Sigmoid colon (tissue), 7 donors: ENCODE measurements at places on chromosomes 3 and 15. TPM values are rescaled to one million over a fixed set of nuclear protein-coding genes. Genes with fewer than 3 reads are reported as not detected.

BOC gene
- 120 TPM for total RNA-seq

PLA2G4F gene
- total RNA-seq = not detected

DNA sequence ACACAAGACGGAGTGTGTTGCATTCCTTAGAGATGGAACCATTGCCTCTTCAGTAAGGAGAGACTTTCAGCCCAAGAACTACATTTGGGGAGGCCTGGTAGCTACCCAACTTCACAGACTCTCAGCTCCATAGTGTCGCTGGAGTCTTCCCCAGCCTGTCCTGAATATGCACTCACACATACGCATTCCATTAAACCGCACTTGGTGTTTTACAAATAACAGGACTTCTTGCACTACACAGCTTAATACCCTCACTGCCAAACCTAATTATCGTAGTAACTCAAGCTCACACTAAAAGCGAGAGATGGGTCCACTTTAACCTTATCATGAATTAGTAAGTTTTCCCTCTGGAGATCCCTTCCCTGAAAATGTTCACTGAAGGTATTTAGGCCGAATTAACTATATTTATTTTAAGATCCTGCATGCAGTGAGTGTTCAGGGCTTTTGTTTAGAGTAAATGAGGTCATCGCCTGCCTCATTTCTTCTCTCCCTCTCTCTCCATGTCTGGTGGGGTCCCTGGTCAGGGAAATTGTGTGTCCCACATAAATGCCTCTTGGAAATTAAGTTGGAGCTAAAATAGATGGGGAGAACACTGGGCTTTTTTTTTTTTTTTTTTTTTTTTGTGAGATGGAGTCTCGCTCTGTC is 171.9 kb downstream of the FAM43A start:
- no peak overlapping the region for H3K4me3 ChIP-seq
- no peaks in the 10 kb centered on the region for H3K4me1 ChIP-seq
- H3K27ac ChIP-seq = no peak overlapping the region
- H3K36me3 ChIP-seq = no peaks in the 10 kb centered on the region
- no peak for DNase-seq

- H3K36me3 ChIP-seq = no peaks in the 10 kb centered on the region
- H3K4me3 ChIP-seq = no peak overlapping the region
- H3K4me1 ChIP-seq = peaks cover 14% of the 10 kb centered on the region
- no peak for DNase-seq
Measured at GRCh38 chr15:48928877-48929538, 34.7 kb downstream of the SHC4 start.

GRCh38 chr3:24763393-24763792 is 268.7 kb upstream of the THRB start:
- no peaks in the 10 kb centered on the region for H3K27me3 ChIP-seq
- no peaks in the 10 kb centered on the region for H3K4me1 ChIP-seq
- H3K27ac ChIP-seq = no peak overlapping the region

DNA sequence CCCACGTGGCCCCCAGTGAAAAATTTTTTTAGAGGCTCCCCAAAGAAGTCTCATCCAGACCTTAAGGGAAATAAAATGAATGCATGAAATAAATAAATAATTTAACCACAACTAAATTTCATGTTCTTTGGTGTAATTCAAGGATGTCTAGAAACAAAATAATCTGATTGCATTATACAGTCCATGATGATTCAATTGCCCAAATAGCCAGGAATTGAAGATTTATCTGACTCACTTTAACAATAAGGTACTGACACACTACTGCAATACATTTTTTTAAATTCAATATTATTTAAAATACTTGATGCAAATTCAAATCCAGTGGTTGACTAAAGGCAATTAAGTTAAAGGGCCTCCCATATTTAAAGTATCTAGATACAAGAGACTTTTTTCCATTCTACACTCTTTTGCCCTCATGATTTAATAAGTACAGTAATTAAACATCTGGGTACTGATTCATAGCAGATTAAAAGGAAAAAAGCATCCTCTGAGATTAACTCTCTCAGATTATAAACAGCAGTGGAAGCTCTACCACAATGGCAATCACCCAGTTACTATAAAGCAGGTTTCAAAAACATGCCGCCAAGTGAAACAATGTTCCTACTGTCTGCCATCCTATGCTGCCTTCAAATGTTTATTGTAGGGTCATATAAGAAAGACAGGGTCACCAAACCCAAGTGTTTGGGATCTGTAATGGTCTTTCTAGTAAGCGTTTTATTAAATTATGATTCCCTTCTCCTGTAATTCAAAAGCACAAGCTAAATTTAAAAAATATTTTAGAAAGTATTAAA is 9.9 kb downstream of the UQCC5 start:
- peaks cover 20% of the 10 kb centered on the region for H3K36me3 ChIP-seq
- H3K4me1 ChIP-seq = no peaks in the 10 kb centered on the region
- no peak overlapping the region for H3K4me3 ChIP-seq
- no peaks in the 10 kb centered on the region for H3K27me3 ChIP-seq
- no peak for DNase-seq

GRCh38 chr15:45641374-45641781 is 6.5 kb downstream of the SQOR start:
- H3K4me3 ChIP-seq = no peak overlapping the region
- peak overlapping the region; percentile 95 for H3K27ac ChIP-seq
- DNase-seq = peak; percentile 89
- H3K27me3 ChIP-seq = no peaks in the 10 kb centered on the region
- peaks cover 84% of the 10 kb centered on the region for H3K4me1 ChIP-seq
- no peaks in the 10 kb centered on the region for H3K36me3 ChIP-seq

PLIN1 gene
- total RNA-seq = 49.6 TPM

DUOX1 gene
- total RNA-seq = 0.27 TPM

- DNase-seq = no peak
- H3K36me3 ChIP-seq = no peaks in the 10 kb centered on the region
- no peaks in the 10 kb centered on the region for H3K27me3 ChIP-seq
- H3K4me3 ChIP-seq = no peak overlapping the region
- no peaks in the 10 kb centered on the region for H3K4me1 ChIP-seq
Measured at GRCh38 chr3:111324645-111325044, 217.4 kb upstream of the CD96 start.

- no peaks in the 10 kb centered on the region for H3K27me3 ChIP-seq
- no peak for DNase-seq
- no peak overlapping the region for H3K4me3 ChIP-seq
- H3K36me3 ChIP-seq = no peaks in the 10 kb centered on the region
Measured at GRCh38 chr3:30069056-30069455, 537.3 kb upstream of the TGFBR2 start.

DNA sequence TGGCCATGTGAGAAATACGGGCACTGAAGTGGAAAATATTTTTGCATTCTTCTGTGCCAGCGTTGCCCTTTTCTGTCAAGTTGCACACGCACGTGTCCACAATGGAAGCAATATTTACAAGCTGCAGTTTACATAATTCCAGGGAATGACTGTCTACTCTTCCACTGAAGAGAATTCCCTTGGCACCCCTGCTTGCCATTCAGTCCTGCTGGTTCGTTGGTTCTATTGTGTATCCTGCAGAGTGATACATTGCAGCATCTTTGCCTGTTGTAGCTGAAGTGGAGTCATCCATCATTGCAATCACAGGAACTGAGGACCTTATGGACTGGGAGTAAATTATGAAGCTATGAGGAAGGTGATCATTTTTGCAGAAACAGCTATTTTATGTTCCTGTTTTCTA is 759.4 kb downstream of the ROBO2 start:
- no peak overlapping the region for H3K27ac ChIP-seq
- no peaks in the 10 kb centered on the region for H3K36me3 ChIP-seq
- H3K4me1 ChIP-seq = no peaks in the 10 kb centered on the region
- DNase-seq = no peak
- H3K27me3 ChIP-seq = no peaks in the 10 kb centered on the region

ISG20 gene
- total RNA-seq = 5.7 TPM

DNA sequence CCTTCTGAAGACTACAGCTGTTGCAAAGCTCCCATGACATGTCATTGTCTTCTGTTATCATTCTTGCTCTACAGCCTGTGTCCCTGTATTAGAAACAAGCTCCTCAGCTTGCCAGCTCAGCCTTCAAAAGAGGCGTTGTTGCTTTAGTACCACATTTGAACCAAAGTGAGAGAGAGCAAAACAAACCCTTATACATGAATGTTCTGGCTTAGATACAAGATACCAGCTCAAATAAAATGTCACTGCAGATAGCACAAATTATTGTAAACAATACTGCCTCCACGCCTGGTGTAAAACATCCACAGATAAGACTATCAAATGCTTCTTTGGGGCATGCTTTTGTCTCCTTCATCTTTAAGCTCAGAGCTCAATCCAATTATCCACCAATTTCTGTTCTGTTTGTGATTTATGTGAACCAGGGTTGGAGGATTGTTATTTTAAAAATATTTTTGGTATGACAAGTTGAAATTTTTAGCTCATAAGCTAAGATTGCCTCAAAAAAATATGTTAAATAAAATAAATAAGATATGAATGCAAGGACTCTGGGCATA is 403.6 kb upstream of the CDIN1 start:
- no peak for DNase-seq
- no peaks in the 10 kb centered on the region for H3K36me3 ChIP-seq
- H3K4me3 ChIP-seq = no peak overlapping the region

CYP1A2 gene
- not detected for total RNA-seq

- H3K36me3 ChIP-seq = peaks cover 7% of the 10 kb centered on the region
- H3K4me3 ChIP-seq = no peak overlapping the region
- peaks cover 28% of the 10 kb centered on the region for H3K4me1 ChIP-seq
- no peaks in the 10 kb centered on the region for H3K27me3 ChIP-seq
Measured at GRCh38 chr3:124981472-124981871, 46.9 kb upstream of the MUC13 start.

TIPIN gene
- total RNA-seq = 5.6 TPM

- H3K4me3 ChIP-seq = no peak overlapping the region
- peak; percentile 66 for DNase-seq
- H3K36me3 ChIP-seq = no peaks in the 10 kb centered on the region
- H3K4me1 ChIP-seq = peaks cover 5% of the 10 kb centered on the region
- peak overlapping the region; percentile 63 for H3K27ac ChIP-seq
- H3K27me3 ChIP-seq = no peaks in the 10 kb centered on the region
Measured at GRCh38 chr3:73766599-73767381, 142.0 kb upstream of the PDZRN3 start.

FMN1 gene
- 19.9 TPM for total RNA-seq

- H3K4me1 ChIP-seq = no peaks in the 10 kb centered on the region
- no peak for DNase-seq
- H3K4me3 ChIP-seq = no peak overlapping the region
- peaks cover 18% of the 10 kb centered on the region for H3K36me3 ChIP-seq
- no peak overlapping the region for H3K27ac ChIP-seq
Measured at GRCh38 chr3:125478326-125478725, 41.7 kb downstream of the SNX4 start.

GRCh38 chr3:187750513-187751123 is 5.3 kb upstream of the BCL6 start:
- no peaks in the 10 kb centered on the region for H3K4me1 ChIP-seq
- H3K27me3 ChIP-seq = no peaks in the 10 kb centered on the region
- H3K36me3 ChIP-seq = no peaks in the 10 kb centered on the region

- H3K27me3 ChIP-seq = peaks cover 10% of the 10 kb centered on the region
- no peak overlapping the region for H3K27ac ChIP-seq
- peak; percentile 36 for DNase-seq
- peaks cover 16% of the 10 kb centered on the region for H3K4me1 ChIP-seq
Measured at GRCh38 chr3:127136706-127137105, 56.2 kb upstream of the PRR23E start.

DNA sequence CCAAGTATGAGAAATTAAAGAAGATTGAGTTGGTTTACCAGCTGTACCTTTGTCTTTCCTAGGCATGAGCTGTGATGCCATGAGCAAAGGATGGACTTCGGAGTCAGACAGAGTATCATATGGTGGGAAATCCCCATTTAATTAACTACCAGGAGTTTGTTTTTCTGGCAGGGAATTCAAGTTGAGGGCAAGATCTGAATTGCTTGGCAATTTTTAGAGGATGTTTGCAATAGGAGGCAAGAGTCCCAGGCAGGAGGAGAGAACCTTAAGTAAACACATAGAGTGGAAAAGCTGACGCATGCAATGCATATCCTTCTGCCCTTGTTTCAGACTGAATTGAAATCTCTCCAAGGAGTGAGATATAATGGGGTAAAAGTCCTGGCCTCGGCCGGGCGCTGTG is 569.7 kb upstream of the MDFIC2 start:
- no peaks in the 10 kb centered on the region for H3K27me3 ChIP-seq
- no peaks in the 10 kb centered on the region for H3K4me1 ChIP-seq
- H3K36me3 ChIP-seq = no peaks in the 10 kb centered on the region

- no peaks in the 10 kb centered on the region for H3K36me3 ChIP-seq
- no peak overlapping the region for H3K4me3 ChIP-seq
- peaks cover 11% of the 10 kb centered on the region for H3K4me1 ChIP-seq
- DNase-seq = no peak
- H3K27ac ChIP-seq = no peak overlapping the region
Measured at GRCh38 chr15:71121442-71121841, 6.2 kb downstream of the THSD4 start.

DNA sequence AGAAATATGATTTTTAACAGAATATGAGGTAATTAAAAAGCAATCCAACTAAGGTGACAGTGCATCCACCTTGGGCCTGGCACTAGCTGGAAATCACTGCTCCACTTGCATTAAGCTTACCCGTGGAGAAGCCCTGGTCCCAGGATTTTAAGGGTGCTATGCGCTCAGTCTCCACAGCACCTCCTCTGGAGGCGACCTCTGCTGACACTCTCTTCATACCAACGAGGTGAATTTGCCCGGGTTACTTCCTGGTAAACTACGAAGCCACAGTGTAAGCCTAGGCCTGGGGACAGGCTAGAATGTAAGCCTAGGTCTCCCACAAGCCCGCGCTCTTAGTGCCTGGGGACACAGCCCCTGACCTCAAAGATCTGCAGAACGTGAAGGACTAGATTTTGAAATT is 793 bp downstream of the APOD start:
- DNase-seq = no peak
- no peaks in the 10 kb centered on the region for H3K36me3 ChIP-seq
- no peaks in the 10 kb centered on the region for H3K27me3 ChIP-seq
- no peaks in the 10 kb centered on the region for H3K4me1 ChIP-seq

DNA sequence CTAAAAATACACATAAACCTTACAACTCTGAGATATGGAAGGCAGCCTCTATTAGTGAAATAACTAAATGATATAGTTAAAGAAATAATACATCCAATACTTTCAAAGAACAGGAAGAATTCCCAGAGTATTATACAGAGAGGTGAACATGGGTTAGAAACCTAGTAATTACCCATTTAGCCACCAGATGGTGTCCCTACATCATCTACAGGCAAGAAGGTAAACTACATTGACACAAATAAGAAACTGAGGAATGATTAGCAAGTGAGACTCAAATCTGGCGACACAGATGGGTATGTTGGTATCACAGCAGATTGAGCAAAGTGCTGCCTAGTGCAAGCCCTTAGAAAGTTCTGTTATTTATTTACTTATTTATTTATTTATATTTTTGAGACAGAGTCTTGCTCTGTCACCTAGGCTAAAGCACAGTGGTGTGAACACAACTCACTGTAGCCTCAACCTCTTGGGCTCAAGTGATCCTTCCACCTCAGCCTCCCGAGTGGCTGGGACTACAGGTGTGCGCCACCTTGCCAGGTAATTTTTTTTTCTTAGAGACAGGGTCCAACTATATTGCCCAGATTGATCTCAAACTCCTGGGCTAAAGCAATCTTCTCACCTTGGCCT is 28.2 kb downstream of the NEK4 start:
- no peak for DNase-seq
- no peak overlapping the region for H3K4me3 ChIP-seq
- peaks cover 100% of the 10 kb centered on the region for H3K36me3 ChIP-seq
- no peaks in the 10 kb centered on the region for H3K4me1 ChIP-seq

GPR27 gene
- 1.4 TPM for total RNA-seq
